Right kidney (tissue), 9 donors: ENCODE measurements at places on chromosomes 11 and 22.
A peak's percentile ranks its signal among the peaks of the same experiment; 100 is the strongest.

DNA sequence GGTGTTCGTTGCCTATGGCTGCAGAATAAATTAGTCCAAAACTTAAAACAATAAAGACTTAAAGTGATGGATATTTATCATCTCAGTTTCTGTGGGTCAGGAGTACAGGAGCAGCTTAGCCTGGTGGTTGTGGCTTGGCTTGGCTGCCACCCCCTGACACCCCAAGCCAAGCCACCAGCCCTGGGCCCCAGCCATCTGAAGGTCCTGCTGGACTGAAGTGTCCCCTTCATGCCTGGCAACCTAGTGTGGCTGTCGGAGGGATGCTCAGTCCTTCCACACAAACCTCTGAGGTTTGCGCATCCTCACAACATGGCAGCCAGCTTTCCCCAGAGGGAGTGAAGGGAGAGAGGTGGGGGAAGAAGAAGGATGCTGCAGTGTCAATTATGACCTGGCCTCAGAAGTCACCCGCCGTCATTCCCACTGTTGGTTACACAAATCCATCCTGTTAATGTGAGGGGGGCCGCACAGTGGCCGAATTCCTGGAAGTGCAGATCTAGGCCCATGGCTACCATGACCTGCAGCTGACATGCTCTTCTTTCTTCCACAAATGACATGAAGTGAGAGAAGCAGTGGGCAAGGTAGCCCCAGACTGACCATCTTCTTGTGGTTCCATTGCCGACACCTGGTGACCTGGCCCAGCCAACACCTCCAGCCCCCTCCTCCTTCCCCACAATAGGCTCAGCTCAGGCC lies 31.1 kb downstream of the IGF2 start:
- no peak for DNase-seq

- DNase-seq = no peak
These were observed 243.5 kb upstream of the ARHGAP20 start for GRCh38 chr11:110955776-110956175.

- no peak for DNase-seq
These were observed 29.6 kb downstream of the GALNT18 start for GRCh38 chr11:11592146-11592684.

DNA sequence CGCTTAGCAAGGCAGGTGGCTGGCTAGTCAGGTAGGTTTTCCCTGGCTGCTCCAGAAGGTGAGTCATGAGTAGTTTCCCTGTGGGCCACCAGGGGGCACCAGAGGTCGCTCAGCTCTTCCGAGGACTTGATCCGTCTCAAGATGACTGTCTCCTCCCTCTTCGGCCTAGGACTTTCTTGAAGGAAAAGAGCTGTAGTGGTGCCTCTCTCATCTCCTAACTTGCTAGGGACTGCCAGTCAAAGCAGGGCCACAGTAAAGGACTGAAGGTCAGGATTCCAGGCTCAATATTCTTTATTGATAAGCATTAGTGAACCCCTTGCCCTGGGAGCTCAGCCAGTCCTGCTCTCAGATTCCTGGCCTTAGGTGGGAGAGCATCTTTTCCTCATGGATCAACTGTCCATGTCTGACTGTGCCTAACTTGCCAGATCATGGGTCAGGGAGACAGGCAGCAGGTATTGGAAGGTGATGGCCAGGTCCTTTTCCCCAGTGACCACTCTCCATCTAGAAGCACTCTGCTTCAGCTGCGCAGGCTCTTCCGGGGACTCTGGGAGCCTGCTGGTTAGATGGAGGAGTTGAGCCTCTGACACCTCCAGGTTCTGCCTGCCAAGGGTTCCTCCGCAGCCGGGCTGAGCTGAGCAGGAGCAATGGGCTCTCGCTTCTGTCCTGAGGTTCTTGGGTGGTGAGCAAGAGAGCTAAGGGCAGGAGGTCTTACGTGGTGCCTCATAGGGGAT lies 1.9 kb downstream of the POLD4 start:
- peak; percentile 48 for DNase-seq

GRCh38 chr11:62544581-62545436 lies 1.8 kb downstream of the AHNAK start:
- DNase-seq = no peak
